ENCODE measurements at places on chromosomes 5 and 9. TPM values are rescaled to one million over a fixed set of nuclear protein-coding genes. Genes with fewer than 3 reads are reported as not detected.

- no peaks in the 10 kb centered on the region for H3K4me1 ChIP-seq
- H3K4me3 ChIP-seq = no peak overlapping the region
- H3K27ac ChIP-seq = no peak overlapping the region
- DNase-seq = no peak
- H3K27me3 ChIP-seq = no peaks in the 10 kb centered on the region
- no peaks in the 10 kb centered on the region for H3K36me3 ChIP-seq
Observed at GRCh38 chr5:168656633-168657032, 77.5 kb upstream of the PANK3 start.

- peaks cover 5% of the 10 kb centered on the region for H3K27me3 ChIP-seq
- no peak overlapping the region for H3K4me3 ChIP-seq
- peaks cover 44% of the 10 kb centered on the region for H3K4me1 ChIP-seq
- peak overlapping the region; percentile 26 for H3K27ac ChIP-seq
- no peaks in the 10 kb centered on the region for H3K36me3 ChIP-seq
Observed at GRCh38 chr9:114125476-114126013, 26.5 kb upstream of the KIF12 start.

DNA sequence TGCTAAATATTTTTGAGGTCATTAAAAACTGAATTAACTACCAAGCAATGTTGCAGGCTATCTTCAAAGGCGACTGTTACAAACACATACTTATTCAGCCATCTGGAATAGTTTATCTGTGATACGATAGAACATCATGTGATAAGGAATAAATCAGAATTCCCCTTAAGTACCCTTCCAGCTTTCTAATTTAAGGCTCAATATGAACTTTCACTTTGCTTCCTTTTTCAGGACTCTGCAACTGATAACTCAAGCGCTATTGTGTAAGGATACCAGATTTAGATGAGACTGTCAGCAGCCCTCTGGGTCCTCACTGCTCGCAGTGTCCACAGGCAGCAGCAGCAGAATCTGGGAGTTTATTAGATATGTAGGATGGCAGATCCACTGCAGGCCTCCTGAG lies 416.3 kb downstream of the SPATA31D1 start:
- DNase-seq = no peak
- H3K27ac ChIP-seq = no peak overlapping the region
- no peaks in the 10 kb centered on the region for H3K36me3 ChIP-seq
- H3K4me1 ChIP-seq = no peaks in the 10 kb centered on the region
- H3K4me3 ChIP-seq = no peak overlapping the region
- no peaks in the 10 kb centered on the region for H3K27me3 ChIP-seq

GRCh38 chr9:108536836-108537601 lies 318.8 kb downstream of the ACTL7B start:
- H3K27me3 ChIP-seq = peaks cover 59% of the 10 kb centered on the region
- no peaks in the 10 kb centered on the region for H3K36me3 ChIP-seq
- no peak for DNase-seq
- H3K27ac ChIP-seq = no peak overlapping the region

DNA sequence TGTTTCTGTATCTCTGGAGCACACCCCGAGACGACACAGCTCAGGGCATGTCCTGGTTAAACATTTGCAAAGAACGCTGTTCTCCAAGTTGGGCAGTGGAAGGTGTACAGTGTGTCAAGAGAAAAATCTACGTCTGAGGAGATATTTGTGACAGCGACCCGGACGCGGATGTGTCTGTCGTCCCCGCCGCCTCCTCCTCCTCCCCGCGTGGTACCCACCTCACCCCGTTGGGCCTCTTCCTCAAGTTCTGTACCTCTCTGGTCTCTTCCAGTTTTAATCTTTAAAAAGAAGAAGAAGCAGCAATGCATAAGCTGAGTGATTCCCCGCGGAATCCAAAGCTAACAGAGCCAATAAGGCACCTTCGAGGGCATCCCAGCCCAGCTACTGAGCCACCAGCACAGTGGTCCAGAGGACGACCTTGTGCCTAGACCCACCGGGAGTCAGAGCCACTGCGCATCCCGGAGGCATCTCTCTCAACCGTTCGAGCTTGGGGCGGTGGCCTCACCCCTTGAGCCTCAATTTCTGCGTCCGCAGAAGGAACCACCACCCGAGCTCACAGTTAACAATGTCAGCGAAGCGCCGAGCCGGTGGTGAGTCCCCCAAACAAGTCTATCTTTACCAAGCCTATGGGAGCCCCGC lies 467 bp downstream of the C9orf78 start:
- H3K4me3 ChIP-seq = peak overlapping the region; percentile 98
- H3K27me3 ChIP-seq = no peaks in the 10 kb centered on the region
- no peak for DNase-seq
- H3K36me3 ChIP-seq = peaks cover 10% of the 10 kb centered on the region
- peak overlapping the region; percentile 95 for H3K27ac ChIP-seq

Gene DRD1
- total RNA-seq = not detected

Gene LCN10
- not detected for total RNA-seq

Gene ADRA1B
- total RNA-seq = 0.57 TPM

Gene RFX3
- total RNA-seq = 53.9 TPM

Gene DMRT2
- total RNA-seq = 1.0 TPM

Data from progenitor cell of endocrine pancreas (in vitro differentiated cells).